ENCODE measurements at places on chromosomes 7 and 10.

DNA sequence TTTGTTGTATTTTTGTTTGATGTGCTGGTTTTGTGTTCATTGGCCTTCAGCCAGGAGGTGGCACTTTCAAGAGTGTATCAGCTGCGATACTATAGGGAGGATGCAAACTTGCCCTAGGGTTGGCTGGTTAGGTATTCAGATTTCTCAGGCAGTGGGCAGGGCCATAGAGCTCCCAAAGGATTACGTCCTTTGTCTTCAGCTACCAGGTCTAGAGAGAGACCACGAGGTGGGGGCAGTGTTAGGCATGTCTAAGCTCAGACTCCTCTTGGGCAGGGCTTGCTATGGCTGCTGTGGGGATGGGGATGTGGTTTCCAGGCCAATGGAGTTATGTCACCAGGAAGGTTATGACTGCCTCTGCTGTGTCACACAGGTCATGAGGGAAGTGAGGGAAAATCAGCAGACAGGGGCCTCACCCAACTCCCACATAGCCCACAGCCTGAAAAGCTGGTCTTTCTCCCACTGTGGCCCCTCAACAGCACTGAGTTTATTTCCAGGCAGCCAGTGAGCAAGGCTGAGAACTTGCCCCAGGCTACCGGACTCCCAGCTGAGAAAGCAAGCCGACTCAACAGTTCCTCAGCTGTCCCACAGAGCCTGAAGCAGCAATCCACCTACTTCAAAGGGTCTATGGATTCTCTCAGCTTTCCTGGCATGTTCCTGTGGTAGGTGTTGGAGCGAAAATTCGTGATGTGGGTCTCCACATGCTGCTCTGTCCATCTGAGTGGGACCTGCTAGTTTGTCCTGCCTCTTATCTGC, 227.4 kb upstream of the COBL start:
- no peak for DNase-seq

GRCh38 chr10:3239066-3239919, 66.7 kb upstream of the PITRM1 start:
- peak; percentile 85 for DNase-seq

- DNase-seq = peak; percentile 24
These were observed 26.7 kb downstream of the ERCC6 start for GRCh38 chr10:49512121-49512809.

DNA sequence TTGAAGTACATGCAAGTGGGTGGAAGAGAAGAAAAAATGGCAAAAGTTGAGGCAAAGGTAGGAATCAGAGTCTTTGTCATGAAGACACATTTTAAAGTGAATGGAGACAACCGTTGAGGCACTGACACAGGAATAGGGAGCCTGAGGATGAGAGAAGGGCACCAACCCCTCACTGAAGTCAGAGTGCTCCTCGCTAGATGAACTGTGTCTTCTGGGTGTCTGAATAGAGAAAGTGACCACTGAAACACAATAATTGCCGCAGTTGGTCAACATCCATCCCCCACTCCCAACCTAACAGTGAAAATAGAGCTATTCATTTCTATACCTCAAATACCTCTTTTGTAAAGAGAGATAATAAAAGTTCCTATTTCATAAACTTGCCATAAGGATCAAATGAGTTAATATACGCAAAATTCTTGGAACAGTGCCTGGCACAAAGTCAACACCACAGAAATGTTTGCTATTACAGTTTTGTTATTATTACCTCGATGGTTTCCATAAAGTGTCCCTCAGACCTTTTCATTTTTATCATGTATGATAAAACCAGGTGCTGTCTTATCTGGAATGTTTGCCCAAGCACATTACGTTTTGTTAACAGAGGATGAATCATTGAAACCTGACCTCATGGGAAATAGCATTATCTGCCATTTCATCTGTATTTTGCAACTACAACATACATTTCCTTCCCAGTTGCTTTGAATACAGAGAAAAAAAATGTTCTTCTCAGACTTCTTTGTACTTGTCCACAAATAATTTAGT, 61.8 kb upstream of the SP4 start:
- DNase-seq = no peak

- no peak for DNase-seq
These were observed 174.5 kb upstream of the HDAC9 start for GRCh38 chr7:18320971-18321567.

GRCh38 chr7:88042157-88042556, 108.1 kb downstream of the ADAM22 start:
- no peak for DNase-seq

DNA sequence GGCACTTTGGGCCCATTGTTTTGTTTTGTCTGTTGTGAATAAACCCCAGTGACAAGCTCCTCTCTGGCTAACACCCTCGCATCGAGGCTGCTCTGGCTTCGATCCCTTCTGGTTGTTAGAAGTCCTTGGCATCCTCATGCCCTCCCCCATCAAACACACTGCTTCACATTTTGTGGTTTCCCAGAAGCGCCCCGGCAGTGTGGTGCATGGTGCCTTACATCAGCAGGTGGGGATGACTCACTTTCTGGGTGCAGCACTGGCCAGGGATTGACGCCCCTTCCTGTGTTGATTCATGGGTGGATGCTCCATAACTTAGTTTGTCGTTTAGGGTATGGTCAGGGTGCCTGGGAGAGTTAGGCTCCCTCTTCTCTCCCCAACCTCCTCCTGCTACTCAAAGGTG, 51.4 kb downstream of the PLPP4 start:
- DNase-seq = peak; percentile 40

DNA sequence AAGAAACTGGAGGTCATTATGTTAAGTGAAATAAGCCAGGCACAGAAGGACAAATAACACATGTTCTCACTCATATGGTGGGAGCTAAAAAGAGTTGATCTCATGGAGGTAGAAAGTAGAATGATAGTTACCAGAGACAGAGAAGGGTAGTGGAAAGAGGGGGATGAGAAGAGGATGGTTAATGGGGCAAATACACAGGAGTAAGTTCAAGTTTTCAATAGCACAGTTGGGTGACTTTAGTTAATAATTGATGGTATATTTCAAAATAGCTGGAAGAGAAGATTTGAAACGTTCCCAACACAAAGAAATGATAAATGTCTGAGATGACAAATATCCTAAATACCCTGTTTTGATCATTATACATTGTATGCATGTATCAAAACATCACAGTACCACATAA, 261.8 kb downstream of the THSD7A start:
- no peak for DNase-seq

DNA sequence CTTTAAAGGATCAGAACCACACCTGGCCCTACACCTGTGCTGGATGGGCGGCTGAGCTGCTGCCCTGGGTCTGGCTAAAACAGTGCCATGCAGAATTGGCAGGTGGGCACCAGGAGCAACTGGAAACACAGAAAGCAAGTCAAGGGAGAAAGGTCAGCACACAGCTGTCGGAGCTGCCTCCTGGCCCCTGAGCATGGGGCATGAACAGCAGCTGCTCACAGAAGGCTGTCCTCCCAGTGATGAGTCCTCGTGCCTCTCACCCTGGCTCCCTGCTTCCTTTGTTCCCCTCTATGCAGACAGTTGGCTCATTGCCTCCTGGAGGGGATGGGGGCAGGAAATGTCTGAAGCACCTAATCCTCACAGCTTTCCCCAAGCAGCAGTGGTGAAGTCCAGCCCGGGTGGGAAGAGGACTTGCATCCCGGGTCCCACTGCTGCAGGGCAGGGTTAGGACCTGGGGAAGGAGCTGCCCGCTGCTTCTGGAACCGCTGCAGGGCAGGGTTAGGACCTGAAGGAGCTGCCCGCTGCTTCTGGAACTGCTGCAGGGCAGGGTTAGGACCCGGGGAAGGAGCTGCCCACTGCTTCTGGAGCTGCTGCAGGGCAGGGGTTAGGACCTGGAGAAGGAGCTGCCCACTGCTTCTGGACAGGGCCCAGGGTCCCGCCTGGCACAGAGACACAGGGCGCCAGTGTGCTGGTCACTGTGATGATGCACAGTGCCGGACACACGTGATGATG, 37.3 kb downstream of the VIPR2 start:
- DNase-seq = no peak

GRCh38 chr7:149732111-149732561, 41.3 kb downstream of the ZNF467 start:
- no peak for DNase-seq

GRCh38 chr10:128296253-128297007, 170.2 kb upstream of the MKI67 start:
- no peak for DNase-seq

DNA sequence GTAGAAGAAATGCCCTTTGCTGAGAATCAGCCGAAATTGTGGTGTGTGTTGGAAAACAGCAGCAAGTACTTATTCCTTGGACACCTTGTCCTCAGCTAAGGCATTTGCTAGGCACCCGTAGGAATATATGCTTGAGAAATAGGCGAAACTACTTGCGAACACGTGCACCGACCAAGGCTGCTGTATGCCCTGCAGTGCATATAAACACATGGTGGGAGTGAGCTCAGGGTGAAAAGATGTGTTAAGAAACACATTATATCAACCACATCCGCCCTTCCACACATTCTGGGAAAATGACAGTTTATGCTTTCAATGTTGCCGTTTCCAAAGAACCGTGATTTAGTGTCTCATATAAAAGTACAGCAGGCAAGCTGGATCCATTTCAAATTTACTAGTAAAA, 199.2 kb downstream of the JCAD start:
- DNase-seq = no peak

GRCh38 chr7:22670422-22670815, 56.6 kb upstream of the IL6 start:
- DNase-seq = no peak

GRCh38 chr10:116429288-116429977, 1.8 kb downstream of the PNLIPRP3 start:
- DNase-seq = no peak

GRCh38 chr10:54125098-54125747, 675.8 kb downstream of the PCDH15 start:
- no peak for DNase-seq

- no peak for DNase-seq
These were observed 131.8 kb upstream of the HABP2 start for GRCh38 chr10:113420733-113421675.

GRCh38 chr10:94963901-94964300, 25.4 kb downstream of the CYP2C9 start:
- DNase-seq = no peak

- peak; percentile 34 for DNase-seq
These were observed 49.1 kb upstream of the CDC14C start for GRCh38 chr7:48875045-48875916.

DNA sequence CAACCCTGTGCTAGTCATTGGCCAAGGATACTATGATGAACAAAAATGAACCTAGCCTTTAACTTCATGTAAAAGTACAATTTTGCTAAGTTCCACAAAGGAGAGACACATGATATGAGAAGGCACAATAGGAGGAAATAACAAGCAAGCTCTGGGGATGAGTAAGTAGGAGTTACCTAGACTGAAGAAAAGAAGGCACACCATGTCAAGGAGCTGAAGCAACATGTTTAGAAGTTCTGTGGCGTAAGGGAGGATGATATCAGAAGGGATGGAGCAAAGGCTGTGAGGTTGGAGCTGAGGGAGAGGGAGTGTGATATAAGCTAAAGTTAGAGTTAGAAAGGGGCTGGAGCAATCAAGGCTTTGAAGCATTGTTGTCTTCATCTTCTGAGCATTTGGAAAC, 25.6 kb downstream of the KIFBP start:
- no peak for DNase-seq

GRCh38 chr10:96244354-96244753, 27.0 kb downstream of the BLNK start:
- no peak for DNase-seq

DNA sequence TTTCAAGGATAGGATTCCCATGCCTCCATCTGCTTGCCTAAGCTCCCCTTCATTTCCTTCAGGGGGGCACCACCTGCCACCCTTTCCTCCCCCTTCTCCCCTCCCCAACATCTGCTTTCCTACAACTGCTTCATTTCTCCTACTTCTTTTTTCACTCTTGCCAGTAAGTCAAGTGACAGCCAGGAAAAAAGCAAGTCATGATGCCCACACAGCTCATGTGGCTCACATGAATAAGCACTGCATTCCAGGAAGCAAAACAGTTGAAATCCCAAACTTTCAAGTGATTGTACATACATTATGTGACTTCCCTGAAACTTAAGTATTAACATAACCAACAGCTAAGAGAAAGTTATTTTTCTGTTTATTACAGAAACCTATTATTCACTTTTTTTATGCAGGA, 78.6 kb downstream of the TNS3 start:
- no peak for DNase-seq

DNA sequence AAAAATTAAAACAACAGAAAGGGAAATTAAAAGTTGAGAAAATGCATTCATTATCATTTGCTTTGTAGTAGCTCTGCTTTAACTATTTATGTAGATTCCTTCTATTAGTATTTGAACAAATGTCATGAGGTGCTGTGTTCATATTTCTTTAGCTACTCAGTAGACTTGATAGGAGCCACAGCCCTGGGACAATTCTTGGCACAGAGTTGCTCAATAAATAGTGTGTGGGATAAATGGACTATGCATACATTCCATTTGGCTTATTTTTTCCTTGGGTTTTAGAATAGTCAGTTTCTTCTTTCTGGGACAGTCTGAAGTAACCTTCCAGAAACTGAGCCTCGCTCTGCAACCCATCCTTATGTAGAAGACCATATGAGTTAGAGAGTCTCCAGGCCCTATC, 13.4 kb downstream of the RPP30 start:
- no peak for DNase-seq

DNA sequence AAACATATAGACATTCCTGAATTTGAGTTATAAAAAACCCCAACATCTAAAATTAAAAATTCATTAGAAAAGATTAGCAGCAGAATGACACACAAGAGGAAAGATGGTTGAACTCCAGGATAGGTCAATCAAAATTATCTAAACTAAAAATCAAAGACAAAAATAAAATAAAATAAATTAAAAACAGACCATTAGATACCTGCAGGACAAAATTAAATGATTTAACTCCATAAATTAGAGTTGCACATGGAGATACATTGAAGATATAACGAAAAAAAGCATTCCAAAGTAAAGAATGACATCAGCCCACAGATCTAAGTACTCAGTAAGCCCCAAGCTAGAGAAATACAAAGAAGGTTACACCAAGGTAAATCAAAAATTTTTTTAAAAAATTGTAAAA, 226.1 kb upstream of the SORCS1 start:
- no peak for DNase-seq

DNA sequence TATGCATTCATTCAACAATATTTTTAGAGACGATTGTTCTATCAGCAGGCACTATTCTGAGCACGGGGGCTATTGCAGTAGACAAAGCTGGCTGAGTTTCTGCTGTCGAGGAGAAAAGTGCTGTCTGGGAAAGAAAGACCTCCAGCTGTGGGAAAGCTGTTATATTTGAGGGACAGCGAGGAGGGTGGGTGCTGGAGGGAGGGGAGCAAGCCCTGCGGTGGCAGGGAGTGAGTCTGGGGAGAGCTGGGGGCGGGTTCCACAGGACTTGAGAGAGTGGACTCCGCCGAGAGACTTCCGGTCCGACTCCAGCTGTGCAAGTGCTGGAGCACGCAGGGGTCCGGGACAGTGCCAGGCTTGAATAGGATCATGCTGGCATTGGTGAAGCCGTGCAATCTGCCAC, 602.1 kb upstream of the FOXK1 start:
- DNase-seq = no peak
